ENCODE measurements at places on chromosomes 12 and 14. TPM values are rescaled to one million over a fixed set of nuclear protein-coding genes. Genes with fewer than 3 reads are reported as not detected.
A peak's percentile ranks its signal among the peaks of the same experiment; 100 is the strongest.

CMKLR1 gene
- total RNA-seq, result 1.2 TPM

SLC41A2 gene
- total RNA-seq, result 147 TPM

RNASE4 gene
- 1.2 TPM for total RNA-seq

TGM1 gene
- 0.82 TPM for total RNA-seq

KLRG1 gene
- total RNA-seq, result 8.6 TPM

GRCh38 chr14:65803885-65804284 lies 391.4 kb downstream of the FUT8 start:
- DNase-seq, result no peak

DNA sequence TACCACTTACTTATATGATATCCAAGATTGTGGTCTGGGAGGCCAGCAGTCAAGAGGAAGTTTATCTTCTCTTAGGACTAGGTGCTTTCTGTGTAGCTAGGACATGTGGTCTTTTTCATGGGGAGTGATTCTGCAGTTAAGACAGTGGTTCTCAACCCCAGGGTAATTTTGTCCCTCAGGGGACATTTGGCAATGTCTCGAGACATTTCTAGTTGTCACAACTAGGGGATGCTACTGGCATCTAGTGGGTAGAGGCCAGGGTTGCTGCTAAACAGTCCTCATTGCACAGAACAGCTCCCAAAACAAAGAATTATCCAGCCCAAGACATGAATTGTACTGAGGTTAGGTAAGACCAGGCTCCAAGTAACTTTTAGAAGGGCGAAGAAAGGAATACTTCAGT lies 20.0 kb downstream of the AMDHD1 start:
- no peak for DNase-seq

- no peak for DNase-seq
Measured at GRCh38 chr14:60326274-60326673, 77.3 kb downstream of the PPM1A start.

DNA sequence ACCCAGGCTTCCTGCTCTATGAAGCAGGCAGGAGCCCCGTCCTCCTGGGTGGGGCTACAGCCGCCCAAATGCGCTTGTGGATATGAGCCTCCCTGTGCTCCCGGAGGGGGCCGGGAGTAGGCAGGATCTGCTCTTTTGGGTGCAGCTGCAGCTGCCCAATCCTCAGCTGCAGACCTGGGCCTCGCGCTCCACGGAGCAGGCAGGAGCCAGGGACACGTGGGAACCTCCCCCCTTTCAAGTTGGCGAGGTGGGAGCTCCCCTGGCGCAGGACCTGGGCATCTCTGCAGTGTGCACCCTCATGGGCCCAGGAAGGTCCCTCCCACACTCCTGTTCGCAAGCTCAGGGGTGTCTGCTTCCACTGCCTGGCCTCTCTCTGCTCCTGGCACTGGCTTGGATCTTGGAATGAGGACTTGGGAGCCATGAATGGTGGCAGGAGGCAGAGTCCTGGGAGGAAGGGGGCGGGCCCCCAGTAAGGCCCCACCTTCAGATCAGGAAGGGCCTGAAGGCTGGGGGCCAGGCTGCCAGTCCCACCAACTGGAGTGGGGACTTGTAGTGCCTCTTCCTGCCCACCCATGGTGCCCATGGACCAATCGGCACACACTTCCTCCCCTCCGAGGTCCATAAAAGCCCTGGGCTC lies 61.3 kb downstream of the KLRG1 start:
- DNase-seq, result no peak

- DNase-seq, result no peak
Measured at GRCh38 chr12:18261273-18261672, at the start of gene PIK3C2G. TSS of gene PIK3C2G (plus strand) at chr12:18261518. CDS start at chr12:18282082, 20,564 bp downstream.

DNA sequence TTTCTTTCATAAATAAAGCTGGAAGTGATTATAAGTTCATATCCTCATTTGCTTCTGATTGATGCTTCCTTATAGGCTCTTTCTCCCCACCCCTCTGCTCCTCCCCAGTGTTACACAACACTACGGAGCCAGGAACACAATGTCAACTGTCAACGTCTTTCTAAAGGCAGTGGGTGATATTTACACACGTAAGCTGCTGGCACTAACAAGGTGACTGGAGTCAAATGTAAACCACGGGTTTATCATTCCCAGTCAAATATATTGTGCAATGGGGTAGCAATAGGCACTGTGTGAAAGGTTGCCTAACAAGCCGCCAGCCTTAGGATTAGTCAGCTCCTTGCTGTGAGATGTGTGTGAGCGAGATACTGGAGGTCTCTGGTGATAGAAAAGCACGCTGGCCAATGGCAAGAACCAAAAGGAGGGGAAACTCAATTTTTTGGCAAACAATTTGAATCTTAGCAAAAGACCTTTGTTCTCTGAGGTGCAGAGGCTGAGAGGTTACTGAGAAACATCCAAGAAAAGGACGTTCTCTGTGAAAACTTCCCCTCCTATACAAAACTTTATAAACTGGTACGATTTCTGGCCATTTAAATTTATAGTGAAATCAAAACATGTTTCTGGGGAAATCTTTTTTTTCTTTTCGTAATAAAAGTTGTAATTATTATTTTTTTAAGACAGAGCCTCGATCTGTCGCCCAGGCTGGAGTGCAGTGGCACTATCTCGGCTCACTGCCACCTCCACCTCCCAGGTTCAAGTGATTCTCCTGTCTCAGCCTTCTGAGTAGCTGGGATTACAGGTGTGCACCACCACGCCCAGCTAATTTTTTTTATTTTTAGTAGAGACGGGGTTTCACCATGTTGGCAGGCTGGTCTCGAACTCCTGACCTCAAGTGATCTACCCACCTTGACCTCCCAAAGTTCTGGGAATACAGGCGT lies 22.3 kb upstream of the HECTD1 start:
- no peak for DNase-seq

DNA sequence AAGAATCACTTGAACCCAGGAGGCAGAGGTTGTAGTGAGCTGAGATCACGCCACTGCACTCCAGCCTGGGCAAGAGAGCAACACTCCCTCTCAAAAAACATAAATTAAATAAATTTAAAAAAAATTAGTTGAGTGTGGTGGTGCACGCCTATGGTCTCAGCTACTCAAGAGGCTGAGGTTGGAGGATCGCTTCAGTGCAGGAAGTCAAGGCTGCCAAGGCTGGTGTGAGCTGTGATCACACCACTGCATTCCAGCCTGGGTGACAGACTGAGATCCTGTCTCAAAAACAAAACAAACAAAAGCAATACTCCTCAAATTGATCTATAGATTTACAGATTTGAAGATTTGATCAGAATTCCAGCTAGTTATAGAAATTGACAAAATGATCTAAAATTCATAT lies 92.7 kb upstream of the RESF1 start:
- DNase-seq, result no peak

DNA sequence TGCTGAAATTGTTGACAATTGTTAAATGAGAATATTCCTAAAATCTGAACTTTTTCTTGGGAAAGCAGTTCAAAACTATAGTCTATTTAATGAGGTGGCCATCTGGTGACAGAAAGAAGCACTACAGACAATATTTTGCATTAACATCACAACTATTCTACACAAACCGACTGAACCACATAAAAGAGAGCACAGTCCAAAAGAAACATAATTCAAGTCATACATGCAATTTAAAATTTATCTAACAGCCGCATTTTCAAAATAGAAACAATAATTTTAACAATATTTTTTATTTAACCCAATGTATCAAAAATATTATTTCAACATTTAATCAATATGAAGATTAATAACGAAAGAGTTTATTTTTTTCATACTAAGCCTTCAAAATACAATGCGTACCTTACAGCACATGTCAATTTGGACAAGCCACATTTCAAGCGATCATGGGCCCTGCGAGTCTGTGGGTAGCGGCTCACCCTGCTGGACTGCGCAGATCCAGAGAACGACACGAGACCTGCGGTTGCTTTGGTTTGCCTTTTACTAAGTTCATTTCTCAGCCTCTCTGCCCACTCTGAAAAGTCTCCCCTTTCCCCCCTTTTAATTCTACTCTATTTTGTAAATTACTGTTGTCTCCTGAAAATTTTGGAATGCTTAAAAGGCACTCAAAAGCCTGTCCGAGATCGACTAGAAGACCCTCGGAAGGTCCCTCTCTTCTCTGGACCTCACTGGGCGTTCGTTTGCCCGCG lies 947 bp upstream of the LRRC9 start:
- DNase-seq, result peak; percentile 47
